ENCODE measurements at places on chromosomes 6 and 20.

DNA sequence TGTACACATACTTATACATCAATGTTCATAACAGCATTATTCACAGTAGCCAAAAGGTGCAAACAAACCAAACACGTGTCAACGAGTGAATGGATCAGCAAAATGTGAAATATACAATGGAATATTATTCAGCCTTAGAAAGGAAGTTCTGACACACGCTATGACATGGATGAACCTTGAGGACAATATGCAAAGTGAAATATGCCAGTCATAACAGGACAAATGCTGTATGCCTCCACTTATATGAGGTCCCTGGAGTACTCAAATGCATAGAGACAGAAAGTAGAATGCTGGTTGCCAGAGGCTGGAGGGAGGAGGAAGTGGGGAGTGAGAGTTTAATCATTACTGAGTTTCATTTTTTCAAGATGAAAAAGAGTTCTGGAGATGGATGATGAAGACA is 37.8 kb upstream of the IGF2R start:
- DNase-seq = no peak

DNA sequence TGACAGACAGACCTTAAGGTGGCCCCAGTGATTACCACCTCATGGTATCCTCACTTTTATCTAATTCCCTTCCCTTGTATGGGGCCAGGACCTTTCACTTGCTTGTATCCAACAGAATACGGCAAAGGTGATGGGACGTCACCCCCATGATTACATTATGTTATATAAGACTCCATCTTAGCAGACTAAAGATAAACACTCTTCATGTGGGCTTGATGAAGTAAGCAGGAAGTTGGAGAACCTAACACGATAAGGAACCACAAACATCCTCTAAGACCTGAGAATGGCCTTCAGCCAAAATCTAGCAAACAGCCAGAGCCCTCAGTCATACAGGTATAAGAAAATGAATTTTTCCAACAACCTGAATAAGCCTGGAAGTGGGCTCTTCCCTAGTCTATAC is 8.0 kb downstream of the SLC17A3 start:
- DNase-seq = peak; percentile 8

- DNase-seq = no peak
These were observed 59.1 kb upstream of the BHLHE23 start for GRCh38 chr20:63065911-63066310.

GRCh38 chr6:88456221-88456859 is 290.2 kb upstream of the CNR1 start:
- no peak for DNase-seq

- no peak for DNase-seq
These were observed 43.3 kb downstream of the IL20RA start for GRCh38 chr6:137001299-137001976.

- no peak for DNase-seq
These were observed 8.6 kb downstream of the SULF2 start for GRCh38 chr20:47776639-47777038.

DNA sequence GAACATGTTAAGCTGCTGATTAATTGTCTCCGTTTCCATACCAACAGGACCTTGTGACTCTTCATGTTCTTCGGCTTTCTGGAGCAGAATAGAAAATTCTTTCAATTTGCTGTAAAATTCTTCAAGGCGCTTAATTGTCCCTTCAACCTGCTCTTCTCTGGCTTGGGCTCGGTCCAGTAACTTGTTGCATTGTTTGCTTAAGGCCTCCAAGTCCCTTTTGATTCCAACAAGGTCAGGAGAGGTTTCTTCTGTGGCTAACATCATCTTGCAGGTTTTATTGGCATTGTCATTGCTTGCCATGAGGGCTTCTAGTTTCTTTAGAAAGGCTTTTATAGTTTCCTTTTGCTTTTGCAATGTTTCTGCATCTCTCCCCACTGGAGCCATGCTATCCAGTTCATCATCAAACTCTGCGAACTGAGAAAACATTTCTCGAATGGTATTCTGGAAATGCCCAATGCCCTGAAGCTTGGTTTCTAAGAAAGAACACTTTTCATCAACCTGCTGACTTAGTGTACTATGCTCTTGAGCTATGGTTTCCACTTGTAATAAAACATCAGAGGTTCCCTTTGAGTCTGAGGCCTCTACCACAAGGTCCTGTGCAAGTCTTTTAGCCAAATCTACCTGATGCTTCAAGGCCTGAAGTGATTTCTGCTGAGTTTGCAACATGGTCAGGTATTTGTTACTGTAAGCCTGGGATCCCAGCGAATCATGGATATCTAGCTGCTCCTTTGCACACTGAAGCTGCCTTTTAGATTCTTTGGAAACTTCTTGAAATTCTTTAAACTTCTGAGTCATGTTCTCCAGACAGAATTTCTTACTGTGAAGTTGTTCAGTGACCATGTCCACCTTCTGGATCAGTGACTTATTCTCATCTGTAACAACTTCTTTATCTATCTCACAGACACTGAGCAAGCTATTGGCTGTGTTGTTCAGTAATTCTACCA is 90.2 kb downstream of the DST start:
- no peak for DNase-seq

DNA sequence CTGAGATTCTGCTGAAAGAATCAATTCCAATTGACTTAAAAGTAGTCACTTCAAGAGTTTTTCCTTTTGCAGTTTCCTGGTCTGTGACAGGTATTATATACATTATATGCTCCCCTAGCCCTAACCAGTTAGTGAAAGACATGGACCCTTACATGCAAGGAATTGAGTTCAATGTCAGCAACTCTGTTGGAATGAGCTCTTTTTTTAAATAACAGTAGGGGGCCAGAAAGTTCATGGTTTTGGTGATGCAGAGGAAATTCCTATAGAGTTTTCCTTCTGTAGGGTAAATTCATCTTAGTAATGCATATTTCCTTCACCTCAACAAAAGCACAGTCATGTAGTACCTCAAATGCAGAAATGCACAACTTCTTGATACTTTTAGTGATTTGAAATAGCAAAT is 172.2 kb downstream of the KIF6 start:
- DNase-seq = no peak

DNA sequence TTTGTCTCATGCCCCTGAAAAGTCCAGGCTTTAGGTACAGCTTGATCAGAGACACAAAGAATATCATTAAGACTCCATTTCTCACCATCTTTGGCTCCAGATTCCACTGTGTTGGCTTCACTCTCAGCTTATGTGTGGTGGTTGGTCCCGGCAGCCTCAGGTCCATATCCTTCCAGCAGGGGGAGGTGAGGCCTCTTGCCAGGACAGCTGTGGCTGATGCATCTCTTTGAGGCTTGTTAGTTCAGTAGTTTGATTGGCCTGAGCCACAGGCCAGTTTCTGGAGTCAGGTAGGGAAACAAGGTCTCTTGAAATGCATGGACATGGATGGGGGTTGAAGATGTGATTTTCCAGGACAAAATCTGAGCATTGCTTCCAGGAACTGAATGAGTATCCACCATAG is 62.4 kb downstream of the JAG1 start:
- peak; percentile 12 for DNase-seq

GRCh38 chr6:7165002-7165889 is 57.5 kb downstream of the RREB1 start:
- DNase-seq = no peak

DNA sequence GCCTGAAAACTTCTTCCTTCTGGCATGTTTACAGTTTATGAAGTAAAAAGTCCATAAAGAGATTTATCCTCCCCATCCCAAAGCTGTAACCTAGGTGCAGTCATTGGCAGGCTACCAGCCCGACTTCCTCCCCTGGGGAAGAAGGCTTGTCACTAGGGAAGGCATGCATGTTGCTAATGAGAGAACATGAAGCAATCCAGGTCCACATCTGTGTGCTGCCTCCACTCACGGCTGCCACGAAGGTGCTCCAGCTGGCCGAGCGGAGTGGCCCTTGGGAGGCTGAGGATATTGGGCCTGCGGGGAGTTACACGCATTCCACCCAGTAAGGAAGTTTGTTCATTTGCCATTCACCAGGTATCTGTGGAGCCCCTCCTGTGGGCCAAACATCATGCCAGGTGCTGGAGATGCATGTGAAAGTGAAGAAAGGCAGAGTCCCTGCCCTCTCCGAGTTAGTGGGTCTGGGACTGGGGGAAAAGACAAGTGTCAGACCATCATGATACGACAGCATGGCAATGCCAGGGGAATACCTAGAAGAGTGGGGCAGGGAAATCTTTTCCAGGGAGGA is 257.0 kb downstream of the NRN1 start:
- DNase-seq = no peak

DNA sequence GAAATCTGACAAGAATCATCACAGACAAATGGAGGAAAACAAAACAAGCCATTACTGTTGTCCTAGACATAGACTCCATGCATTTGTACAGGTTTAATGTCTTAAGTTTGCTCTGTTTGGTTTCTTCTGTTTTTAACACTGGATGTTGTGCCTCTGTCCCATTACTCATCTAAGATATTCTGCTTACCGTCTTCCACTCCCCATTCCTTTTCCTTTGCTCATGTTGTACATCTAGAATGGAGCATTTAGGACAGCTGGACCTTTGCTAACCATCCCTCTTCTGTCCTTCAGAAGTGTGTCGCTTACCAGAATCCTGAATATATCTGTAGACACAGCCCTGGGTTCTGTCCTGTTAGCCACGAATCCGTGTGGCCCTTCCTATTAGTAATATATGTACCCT is 35.2 kb downstream of the RAB22A start:
- DNase-seq = no peak

GRCh38 chr20:61430228-61430624 is 178.2 kb downstream of the CDH4 start:
- DNase-seq = no peak

GRCh38 chr6:143090314-143091044 is 29.8 kb downstream of the AIG1 start:
- no peak for DNase-seq

DNA sequence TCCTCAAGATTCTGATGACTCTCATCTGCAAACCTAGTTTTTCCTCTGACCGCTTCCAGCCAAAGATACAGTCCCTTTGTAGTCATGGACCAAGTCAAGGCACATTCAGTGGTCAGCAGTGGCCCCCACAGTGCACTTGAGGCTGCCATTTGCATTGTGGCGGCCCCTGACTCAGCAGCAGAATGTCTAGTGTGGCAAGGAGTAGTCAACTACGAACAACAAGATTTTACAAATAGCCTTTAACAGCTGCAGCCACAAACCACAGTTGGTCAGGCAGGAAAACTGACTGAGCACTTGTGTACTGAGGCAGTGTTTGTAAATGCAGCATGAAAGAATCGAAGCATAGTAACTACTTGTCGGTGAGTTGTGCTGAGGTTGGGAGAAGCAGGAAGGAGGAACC is 49.6 kb downstream of the SLC2A12 start:
- no peak for DNase-seq

- no peak for DNase-seq
These were observed 672.9 kb upstream of the MARCKS start for GRCh38 chr6:113184291-113184690.

GRCh38 chr6:30981942-30982772 is 1.4 kb upstream of the MUC21 start:
- DNase-seq = no peak

GRCh38 chr6:163487606-163488005 is 73.1 kb downstream of the QKI start:
- no peak for DNase-seq

DNA sequence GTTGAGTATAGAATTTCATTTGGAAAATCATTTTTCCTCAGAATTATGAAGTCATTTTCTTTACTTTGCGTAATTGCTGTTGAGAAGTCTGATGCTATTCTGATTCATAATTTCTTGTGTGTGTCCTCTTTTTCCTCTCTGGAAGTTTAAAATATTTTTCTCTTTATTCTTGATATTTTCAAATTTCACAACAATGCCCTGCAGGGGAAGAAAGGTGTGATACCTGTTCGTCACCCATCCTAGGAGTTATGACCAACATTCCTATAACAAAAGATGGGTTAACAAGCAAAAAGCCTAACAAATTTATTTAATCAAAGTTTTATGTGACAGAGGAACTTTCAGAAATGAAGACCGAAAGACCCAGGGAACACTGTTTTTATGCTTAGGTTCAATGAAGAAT is 171.5 kb upstream of the AKIRIN2 start:
- no peak for DNase-seq

- DNase-seq = no peak
These were observed 8.1 kb downstream of the TLDC2 start for GRCh38 chr20:36883977-36884535.

DNA sequence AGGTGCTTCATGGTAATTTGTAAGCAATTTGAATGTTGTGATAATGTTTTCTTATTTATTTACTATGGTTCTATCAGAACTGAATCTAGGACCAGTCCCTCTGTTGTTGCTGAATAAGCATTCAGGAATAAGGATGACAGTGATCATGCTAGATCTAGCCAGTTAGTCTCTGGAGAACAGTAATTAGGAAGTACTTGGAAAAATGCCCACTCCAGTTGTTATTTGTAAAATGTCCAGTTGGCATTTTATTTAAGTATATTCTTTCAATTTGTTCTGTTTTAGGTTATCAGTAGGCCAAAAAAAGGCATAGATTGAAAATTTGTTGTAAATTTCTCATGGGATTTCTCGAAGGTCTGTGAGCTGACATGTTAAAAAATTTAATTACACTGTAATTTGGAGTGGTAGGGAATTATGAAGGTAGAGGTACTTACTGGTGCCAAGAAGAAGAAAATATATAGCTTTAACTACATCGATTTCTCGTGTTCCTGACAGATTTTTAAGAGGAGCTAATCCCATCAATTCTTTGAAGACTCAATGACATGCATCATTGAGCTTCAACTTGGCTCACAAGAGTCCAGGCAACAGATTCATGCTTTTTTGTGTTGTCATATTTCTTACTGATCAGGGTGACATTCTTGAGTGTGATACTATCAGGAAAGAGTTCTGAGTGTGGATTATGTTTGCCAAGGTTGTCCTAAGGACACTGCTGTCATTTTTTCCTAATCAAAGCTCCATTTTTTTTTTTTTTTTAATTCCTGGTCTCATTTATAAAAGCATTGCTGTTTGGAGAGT is 177.3 kb downstream of the CARMIL1 start:
- DNase-seq = no peak

DNA sequence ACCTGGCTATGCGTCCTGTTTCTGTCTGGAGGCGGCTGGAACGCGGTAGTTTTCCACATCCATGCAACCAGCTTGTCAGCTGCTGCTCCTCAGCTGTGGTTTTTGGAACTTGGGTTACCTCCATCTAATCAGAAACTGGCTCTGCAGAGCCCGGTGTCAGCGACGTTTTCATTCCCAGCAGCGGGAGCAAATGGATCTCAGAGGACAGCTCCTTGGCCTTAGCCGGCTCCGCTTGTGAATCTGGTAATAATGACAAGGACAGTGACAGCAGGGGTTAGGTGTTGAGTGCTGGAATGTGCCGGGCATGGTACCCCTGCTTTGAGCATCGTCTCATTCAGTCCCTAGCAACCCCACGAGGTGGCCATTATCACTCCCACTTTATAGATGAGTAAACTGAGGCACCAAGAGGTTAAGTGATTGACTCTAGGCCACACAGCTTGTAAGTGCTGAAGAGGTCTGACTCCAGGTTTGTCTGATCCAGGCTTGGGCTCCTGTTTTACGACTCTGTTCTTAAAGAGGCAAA is 1.3 kb downstream of the SLCO4A1 start:
- DNase-seq = no peak

DNA sequence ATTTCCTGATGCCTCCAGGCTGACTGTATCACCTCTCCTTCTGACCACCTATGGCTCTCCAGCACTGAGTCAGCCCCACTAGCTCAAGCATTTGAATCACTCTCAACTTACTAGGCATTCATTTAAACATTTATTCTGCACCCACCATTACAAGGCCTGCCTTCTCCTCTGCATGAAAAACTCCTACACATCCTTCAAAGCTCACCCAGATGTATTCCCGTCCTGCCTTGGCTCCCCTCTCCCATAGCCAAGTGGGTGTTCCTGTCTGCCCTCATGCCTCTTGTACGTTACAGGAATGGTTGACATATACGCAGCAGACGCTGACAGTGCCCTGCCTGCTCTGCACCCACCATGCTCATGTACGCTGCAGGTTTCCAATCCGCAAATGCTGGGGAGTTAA is 21.6 kb downstream of the KCNK17 start:
- no peak for DNase-seq

- no peak for DNase-seq
These were observed 15.4 kb downstream of the POPDC3 start for GRCh38 chr6:105164418-105164817.
